RPMI8226 (cell line): ENCODE measurements at places on chromosomes 7 and 10.

DNA sequence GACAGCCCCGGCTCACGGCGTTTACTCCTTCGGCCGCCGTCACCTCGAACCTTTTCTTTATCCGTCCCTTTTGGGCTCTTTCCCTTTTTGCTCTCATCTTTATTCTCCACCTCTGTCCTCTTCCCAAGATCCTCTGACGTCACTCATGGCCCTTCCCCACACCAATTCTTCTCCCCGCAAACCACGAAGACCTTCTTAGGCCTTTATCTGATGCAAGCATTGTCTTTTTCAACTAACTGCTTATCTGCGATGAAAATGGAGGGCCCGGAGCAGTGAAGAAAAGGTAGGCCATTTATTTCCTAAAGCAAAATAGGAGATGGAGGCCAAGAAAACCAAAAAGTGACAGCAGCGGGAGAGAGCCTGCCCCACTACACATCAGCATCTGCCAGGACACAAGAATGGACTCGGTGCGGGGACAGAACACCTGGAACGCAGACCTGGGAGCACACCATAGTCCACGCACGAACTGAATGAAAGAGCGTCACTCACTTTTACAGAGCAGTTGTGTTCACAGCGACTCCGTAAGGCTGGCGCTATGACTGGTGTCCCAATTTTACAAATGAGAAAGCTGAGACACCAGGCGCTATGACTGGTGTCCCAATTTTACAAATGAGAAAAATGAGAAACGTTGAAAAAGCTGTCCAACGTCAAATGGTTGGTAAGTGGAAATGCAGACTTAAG is 45.3 kb downstream of the ZNF777 start:
- no peak for DNase-seq

DNA sequence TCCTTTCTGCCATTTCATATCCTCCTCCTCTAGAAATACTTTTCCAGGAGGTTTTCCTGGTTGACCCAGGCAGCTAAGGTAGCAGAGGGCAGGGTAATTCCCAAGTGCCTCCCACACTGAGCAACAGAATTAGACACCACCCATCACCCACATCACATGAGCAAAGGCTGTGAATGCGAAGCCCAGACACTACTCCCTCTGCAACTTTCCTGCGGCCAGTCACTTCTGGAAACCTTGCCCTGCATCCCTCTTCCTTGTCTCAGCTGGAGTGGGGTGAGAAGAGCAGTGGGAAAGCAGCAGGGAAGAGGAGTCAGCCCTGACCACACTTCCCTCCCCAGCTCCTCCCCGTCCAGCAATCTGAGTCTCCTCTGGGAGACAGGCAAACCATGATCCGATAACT is 15.2 kb downstream of the TMEM176B start:
- DNase-seq, result no peak

DNA sequence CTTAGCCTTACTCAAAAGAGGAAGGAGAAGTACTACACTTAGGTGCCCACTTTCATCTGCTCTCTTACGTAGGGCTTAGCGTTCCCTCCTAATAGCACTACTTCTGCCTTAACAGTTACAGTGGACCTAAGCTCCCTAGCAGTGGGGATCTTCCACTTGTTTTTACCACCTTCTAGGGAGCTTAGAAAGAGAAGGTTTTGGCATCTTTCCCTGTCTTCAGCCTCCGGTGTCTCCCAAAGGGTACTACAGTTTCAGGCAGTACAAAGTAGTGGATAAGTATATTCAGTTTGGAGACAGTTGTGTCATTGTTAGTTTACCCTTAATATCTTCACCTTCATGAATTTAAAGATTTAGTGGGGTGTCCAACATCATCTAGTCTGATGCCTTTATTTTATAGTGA is 14.6 kb downstream of the CHRM2 start:
- no peak for DNase-seq

- peak; percentile 30 for DNase-seq
These were observed 687 bp downstream of the HELLS start for GRCh38 chr10:94546049-94546900.

GRCh38 chr10:78565841-78566240 is 502.9 kb upstream of the ZMIZ1 start:
- DNase-seq, result no peak

GRCh38 chr10:16887565-16887964 is 70.3 kb upstream of the RSU1 start:
- no peak for DNase-seq

GRCh38 chr7:94182721-94183120 is 178.6 kb upstream of the BET1 start:
- DNase-seq, result no peak

- DNase-seq, result no peak
These were observed 117.8 kb upstream of the ZMIZ1 start for GRCh38 chr10:78950656-78951587.

GRCh38 chr10:1020460-1020859 is 5.2 kb downstream of the IDI2 start:
- no peak for DNase-seq

GRCh38 chr10:78407009-78407711 is 373.5 kb downstream of the RPS24 start:
- DNase-seq, result peak; percentile 35

- no peak for DNase-seq
These were observed 853.5 kb downstream of the KCNMA1 start for GRCh38 chr10:76784076-76784475.

DNA sequence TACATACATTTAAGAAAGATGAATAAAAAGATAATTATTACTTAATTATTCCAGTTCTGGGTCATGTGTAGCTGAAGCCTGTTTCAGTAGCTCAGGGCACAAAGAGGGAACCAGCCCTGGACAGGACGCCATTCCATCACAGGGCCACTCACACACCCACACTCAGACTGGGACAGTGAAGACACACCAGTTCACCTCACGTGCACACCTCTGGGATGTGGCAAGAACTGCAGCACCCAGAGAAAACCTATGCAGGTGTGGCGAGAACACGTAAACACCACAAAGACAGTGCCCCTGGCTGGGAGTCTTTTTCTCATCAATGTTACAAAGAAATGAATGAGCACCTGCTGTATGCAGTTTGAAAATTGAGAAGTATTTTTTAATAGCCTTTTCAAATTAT is 1.6 kb upstream of the IDI1 start:
- peak; percentile 87 for DNase-seq

DNA sequence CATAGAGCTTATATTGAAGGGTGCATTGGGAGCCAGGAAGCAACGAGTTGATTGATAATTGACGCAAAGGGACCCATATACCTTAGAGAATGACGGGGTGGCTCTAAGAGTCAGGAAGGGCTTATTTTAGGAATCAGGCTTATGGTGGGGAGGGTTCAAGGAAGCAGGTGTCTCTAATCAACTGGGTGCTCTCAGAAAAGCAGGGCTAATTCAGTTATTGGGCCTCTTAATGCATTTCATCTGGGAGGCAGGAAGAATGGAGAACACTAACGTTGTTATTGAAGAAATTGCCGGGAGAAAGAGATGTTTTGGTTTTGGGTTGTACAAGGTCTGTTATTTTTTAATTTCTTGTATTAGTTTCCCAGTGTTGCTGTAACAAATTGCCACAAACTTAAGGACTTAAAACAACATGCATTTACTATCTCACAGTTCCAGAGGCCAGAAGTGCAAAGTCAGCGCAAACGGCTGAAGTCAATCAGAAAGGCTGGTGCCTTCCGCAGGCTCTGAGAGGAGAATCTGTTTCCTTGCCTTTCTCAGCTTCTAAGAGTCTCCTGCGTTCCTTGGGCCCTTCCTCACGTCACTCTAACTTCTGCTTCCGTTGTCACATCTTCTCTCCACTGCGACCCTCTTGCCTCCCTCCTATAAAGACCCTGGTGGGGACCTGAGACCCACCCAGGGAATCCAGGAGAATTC is 328.4 kb upstream of the C7orf33 start:
- DNase-seq, result no peak

DNA sequence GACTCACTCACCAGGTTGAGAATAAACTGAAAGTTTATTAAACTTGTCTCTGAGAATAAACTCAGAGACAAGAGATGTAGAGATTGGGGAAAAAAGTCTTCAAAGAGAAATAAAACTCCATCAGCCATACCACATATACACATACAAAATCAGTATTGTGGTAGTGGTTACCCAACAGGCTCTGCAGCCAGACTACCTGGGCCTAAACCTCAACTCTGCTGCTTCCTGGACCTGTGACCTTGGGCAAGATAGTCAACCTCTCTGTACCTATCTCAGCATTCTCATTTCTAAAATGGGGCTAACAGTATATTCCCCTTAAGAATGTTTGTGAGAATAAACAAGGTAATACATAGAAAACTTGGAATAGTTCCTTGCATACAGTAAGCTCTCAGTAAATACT is 15.3 kb downstream of the TPK1 start:
- DNase-seq, result no peak

- no peak for DNase-seq
These were observed 95.0 kb downstream of the FAM53B start for GRCh38 chr10:124649214-124649613.

DNA sequence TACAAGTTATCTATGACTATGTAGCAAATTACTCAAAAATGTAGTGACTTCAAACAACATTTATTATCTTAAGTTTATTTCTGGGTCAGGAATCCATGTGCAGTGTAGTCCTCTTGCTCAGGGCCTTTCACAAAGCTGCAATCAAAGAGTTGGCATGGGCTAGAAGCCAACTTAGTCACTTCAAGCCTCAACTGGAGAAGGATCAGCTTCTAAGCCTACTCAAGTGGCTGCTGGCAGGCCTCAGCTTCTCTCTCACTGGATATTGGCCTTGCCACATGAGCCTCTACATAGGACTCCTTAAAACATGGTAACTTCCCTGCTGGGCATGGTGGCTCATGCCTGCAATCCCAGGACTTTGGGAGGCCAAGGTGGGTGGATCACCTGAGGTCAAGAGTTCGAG is 5.0 kb upstream of the NFE2L3 start:
- DNase-seq, result no peak

DNA sequence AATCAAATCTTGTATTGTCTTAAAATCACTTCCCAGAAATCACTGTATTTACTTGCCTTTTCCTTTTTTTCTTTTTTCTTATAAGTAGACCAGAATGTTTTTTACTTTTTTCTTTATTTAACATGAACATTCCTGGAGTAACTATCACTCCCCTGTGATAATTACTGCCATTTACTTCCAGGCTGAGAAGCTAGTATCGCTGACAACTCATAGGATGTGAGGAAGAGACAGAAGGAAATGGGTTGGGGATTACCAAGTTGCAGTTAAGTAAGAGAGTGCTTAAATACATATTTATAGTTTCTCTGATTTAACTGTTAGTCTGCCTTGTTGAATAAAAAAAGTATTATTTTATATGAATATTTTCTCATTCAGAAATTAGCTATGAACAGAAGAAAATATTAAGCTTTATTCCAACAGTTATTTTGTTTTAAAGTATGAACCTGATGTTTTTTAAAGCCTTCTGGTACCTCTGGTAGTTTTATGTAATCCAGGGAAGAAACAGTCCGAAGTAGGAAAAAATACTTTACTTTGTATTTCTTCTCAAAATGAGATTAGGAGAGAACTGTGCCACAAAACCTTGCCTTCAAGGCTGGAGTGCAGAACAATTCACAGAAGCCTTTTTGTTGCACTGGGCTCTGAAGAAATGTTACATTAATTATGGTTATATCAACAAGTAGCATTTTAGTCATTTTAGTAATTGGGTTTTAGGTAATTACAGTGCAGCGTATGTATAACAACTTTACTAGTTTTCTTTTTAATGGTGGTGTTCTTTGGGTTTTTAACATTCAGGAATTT is 72.8 kb downstream of the SHOC2 start:
- no peak for DNase-seq

GRCh38 chr10:6175329-6176055 is 27.2 kb upstream of the PFKFB3 start:
- no peak for DNase-seq

GRCh38 chr10:129964611-129965424 is 744 bp upstream of the EBF3 start:
- no peak for DNase-seq

GRCh38 chr7:41930538-41931262 is 227.8 kb upstream of the INHBA start:
- no peak for DNase-seq

- no peak for DNase-seq
These were observed 2.7 kb upstream of the MPP7 start for GRCh38 chr10:28305553-28305952.

DNA sequence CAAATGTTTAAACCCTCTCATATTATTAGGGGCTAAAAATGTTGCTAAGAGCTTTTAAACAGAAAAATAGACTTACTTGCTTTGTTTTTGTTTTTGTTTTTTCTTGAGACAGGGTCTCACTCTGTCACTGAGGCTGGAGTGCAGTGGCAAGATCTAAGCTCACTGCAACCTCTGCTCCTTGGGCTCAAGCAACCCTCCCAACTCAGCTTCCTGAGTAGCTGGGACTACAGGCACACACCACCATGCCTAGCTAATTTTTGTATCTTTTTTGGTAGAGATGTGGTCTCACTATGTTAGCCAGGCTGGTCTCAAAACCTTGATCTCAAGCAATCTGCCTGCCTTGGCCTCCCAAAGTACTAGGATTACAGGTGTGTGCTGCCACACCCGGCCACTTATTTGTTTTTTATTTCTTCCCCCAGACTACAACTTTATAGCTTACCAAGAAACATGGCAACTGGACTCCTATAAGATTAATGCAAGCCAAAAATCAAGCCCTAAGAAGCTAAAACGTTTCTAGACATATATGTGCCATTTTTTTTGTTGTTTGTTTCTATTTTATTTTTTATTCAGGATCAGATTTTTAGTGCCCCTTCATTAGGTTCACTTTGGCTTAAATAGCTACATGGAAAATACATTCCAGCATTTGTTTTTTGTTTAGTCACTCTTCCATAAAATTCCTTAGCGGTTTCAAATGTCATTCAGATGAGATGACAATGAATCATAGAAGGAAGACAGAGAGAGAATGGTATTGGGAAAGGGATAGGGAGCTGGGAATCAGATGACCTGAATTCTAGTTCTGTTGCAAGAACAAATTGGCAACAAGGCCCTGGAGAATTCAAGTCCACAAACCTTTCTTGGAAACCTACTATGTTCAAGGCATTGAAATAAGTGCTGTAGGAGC is 163.4 kb upstream of the MKLN1 start:
- no peak for DNase-seq

- no peak for DNase-seq
These were observed 7.7 kb upstream of the GTPBP4 start for GRCh38 chr10:980468-981093.

DNA sequence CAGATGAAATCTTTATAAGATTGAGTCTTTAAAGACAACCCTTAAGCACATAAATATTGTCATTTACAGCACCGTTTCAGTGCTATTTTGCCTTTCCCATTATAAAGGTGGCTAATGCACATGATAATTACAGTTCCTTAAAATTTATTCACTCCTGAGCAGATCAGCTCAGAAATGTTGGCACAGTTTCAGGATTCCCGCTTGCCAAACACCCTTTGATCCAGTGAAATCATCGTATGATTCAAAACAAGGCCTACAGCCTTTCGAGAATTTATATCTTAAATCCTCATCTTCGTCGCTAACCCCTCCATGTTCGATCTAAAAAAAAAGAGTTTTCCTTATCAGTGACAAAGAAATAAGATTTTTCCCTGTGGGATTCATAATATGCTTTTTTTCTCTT is 14.1 kb upstream of the SOSTDC1 start:
- DNase-seq, result no peak
